ENCODE measurements at places on chromosomes 6 and 20.
A peak's percentile ranks its signal among the peaks of the same experiment; 100 is the strongest.

DNA sequence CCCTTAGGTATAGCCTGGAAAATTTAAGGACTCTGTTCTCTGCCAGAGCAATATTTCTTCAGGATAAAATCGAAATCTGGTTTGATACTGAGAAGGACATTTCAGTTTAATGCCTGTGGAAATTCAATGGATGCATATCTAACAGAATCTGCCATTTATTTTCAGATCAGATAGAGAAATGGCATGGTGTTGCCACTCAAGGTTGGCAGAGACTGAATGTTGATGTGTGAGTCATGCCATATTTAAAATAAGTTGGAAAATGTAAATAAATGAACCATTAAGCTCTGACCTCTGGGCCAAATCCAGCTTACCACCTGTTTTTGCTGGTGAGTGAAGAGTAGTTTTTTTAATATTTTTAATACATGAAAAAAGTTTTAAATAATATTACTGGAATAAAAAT lies 594.6 kb downstream of the DOK5 start:
- DNase-seq, result no peak

DNA sequence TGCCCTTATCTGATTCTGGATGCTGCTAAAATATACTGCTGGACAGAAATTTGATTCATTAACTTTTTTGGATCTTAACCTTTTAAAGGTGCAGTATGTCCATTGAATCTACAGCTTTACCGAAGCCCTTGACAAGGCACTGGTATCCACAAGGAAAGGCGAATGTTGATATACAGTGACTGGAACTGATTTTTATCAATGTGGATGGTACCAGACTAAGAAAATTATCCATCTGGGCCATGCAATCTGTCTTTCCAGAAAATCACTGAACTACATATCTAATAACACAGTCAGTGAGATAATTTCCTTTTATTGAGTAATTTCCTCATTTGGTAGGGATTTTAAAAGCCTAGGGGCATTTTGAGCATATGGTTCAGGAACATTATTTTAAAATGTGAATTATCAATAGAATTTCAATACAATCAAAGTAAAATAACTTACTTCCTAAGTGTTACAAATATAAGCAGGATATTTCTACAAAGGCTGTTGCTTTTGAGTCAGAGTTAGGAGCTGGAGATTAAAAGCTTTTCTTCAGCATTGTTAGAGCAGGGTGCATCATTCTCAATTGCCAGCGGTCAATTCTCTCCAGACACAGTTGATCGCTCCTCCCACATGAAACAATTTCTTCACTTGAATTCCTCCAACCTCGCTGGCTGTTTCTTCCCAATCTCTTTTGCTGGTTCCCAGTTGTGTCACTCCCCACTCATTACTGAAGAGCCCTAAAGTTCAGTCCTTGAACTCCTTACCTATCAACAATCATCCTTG lies 585.3 kb upstream of the FLRT3 start:
- DNase-seq, result no peak

DNA sequence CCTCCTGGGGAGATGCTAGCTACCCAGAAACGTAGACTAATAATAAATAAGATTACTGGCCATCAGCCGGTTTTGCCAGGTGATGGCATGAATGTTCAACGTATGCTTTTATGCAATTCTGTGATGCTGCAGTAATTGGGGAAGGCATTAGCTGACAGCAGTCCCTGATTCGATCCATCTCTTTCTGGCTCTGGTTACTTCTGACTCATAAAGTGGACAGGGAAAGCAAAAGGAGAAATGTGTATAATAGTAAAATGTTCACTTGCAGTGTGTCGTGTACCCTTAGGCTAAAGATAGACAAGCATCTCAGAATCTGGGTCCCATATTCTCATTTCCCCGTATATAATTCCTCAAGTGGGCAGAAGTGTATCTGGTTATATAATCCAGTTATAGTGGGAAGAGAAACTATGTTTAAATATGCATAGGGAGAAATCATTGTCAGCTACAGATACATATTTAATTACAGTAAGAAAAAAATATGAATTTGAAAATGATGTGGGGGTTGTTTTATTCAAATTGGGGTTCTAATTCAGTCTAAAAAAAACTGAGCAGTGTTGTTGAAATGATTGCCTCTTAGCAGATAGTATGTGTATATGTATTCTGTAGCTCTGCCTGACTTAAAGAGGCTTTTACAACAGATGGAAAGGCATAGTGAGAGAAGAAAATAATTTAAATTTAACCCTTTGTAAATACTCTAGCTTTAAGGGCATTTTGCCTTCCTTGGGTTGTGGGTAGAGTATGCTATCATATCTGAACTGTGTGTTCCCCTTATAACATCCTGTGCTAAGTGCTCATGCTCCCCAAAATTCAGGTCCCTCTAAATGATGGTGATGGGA lies 40.6 kb downstream of the DOK5 start:
- no peak for DNase-seq

DNA sequence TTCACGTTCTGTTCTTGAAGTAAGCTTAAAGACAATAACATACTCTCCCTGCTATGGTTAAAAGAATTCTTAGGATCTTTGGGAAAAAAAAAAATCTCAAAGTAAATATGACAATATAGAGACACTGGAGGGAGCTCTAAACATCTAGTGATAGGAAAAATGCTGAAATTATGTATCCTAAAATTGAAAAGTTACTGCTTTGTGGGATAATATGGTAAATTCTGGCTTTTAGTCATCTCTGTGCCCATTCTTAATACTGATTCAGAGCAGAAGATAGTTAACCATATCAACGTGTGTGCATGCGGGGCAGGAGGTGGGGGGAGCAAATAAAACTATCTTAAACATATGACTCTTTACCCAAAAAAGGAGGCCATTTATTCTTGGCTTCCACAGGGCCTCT lies 165.4 kb downstream of the GMPR start:
- no peak for DNase-seq

- DNase-seq, result no peak
Measured at GRCh38 chr6:24378473-24379097, 20.7 kb upstream of the DCDC2 start.

DNA sequence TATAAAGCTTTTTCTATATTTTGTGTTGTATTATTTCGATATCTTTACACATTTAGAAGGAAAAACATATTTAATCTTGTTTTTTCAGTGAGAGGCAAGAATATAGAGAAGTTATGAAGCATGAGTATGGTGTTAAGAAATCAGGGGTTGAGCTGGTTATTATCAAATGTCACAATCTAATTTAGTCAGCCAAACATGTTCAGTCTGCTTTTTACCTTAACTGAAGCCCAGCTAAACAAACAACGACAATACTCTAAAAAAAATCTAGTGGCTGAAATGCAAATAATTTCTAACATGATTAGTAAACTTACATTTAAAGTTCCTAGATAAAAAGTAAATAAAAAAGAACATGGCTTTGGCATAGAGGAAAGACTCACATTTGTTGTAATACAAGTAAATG lies 433.8 kb upstream of the NRSN1 start:
- DNase-seq, result no peak

- no peak for DNase-seq
Measured at GRCh38 chr20:9352739-9353138, 161.7 kb upstream of the LAMP5 start.

GRCh38 chr6:158803733-158804143 lies 15.4 kb downstream of the EZR start:
- no peak for DNase-seq

GRCh38 chr6:38195113-38195635 lies 375.6 kb downstream of the ZFAND3 start:
- DNase-seq, result no peak

GRCh38 chr6:84271061-84271716 lies 43.7 kb upstream of the CEP162 start:
- no peak for DNase-seq

DNA sequence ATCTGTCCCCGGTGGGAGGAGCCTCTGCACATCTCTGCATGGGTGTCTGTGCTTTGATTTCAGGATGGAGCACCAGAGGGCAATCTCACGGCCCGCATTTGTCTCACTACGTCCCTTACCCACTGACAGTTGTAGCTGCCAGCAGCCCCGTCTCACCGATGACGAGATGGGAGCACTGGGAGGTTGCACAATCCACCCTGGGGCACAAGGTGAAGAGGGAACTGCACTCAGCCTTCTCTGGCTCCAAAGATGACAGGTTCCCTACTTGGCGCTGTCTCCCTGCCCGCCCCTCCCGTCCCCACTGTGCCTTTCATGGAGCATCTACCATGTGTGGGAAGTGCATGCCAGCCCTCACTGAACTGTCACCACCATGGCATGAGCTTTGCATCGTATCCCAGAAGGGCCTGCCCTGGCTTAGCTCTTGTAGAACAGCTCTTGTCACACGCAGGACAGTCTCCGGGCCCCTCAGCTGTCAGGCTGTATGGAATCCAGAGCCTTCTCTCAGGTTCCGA lies 99.9 kb upstream of the PMEPA1 start:
- no peak for DNase-seq

- DNase-seq, result no peak
Measured at GRCh38 chr6:159833556-159833955, 33.5 kb downstream of the PNLDC1 start.

- no peak for DNase-seq
Measured at GRCh38 chr6:37319156-37319555, 34.6 kb upstream of the RNF8 start.

GRCh38 chr6:88662653-88663174 lies 300.7 kb downstream of the RNGTT start:
- no peak for DNase-seq

DNA sequence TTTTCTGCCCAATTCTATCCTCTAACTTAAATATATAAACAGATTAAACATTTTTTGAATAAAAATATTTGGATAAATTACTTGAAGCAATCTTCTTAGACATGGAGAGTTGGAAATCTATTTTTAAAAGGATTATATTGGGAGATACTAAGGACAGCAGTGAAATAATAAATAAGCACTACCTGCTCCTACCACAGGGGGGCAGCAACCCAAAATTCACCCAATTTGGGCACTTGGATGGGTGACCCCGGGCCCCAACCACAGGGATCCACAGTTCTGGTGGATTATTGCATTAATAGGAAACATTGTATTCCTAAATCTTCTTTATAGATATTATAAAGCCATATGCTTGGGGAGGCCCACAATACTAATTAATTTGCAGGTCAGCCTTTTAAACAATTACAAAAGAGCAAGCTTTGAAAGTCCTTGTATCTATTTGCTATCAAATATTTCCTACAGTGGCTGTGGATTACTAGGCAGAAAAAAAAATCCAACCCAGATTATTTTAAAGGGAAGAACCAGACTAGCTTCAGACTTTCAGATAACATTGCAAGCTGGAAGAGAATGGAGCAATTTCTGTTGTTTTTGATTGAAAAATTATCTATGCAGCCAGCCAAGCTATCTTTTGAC lies 66.4 kb upstream of the PDE10A start:
- no peak for DNase-seq

DNA sequence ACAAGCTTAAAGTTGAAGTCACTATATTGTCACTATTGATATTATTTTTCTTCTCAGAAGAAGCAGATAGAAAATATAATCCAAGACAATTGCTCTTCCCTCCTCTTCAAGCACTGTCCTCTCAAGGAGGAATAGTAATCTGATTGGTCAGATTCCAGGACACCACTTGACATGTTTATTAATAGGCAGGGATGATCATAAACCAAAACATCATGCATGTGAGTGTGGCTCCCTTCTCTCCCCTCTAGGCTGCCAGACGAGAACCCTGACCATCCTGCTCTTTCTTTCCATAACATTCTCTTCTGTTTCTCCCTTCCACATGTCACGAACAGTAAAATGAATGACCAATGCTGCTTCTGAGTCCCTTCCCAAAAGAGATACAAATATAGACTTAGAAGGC lies 7.5 kb downstream of the ATG5 start:
- DNase-seq, result no peak

DNA sequence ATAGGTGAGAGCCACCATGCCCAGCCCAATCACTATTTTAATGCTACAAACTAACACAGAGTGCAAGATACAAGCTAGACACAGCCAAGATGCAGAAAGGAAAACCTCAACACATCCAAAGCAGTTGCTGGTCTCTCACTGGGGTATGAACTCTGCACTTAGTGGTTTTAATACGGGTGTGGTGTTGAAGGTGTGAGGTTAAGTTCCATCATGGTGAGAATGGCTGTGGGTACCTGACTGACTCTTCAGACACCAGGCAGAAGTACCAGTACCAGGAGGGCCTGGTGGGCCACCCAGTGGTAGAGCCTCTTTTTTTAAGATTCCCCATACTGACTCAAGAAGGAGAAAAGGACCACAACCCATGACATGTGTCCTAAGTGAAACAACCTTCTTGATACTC lies 13.0 kb downstream of the GNAS-AS1 start:
- no peak for DNase-seq

GRCh38 chr20:4108495-4109306 lies 93.3 kb upstream of the RNF24 start:
- DNase-seq, result peak; percentile 81

GRCh38 chr6:137261361-137261760 lies 42.2 kb upstream of the IFNGR1 start:
- no peak for DNase-seq

DNA sequence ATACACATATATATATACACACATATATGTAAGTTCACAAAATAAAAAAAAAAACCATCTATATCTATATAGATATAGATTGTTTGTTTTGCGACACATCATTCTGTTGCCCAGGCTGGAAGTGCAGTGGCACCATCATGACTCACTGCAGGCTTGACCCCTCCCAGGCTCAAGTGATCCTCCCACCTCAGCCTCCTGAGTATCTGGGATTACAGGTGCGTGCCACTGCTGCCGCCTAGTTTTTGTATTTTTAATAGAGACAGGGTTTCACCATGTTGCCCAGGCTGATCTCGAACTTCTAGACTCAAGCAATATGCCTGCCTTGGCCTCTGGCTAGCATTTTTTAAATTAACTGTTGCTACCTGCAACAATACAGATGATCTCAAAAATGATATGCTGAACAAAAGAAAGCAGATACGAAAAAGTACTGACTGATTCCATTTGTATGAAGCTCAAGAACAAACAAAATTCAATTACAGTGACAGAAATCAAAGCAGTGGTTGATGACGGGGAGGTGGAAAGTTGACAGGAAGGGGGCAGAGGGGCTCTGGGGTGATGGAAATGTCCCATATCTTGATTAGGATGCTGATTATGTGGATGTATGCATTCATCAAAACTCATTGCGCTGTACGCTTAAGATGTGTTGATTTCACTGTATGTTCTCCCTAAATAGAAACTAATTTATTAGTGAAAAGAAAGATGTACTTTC lies 49.6 kb downstream of the ATXN1 start:
- DNase-seq, result no peak

DNA sequence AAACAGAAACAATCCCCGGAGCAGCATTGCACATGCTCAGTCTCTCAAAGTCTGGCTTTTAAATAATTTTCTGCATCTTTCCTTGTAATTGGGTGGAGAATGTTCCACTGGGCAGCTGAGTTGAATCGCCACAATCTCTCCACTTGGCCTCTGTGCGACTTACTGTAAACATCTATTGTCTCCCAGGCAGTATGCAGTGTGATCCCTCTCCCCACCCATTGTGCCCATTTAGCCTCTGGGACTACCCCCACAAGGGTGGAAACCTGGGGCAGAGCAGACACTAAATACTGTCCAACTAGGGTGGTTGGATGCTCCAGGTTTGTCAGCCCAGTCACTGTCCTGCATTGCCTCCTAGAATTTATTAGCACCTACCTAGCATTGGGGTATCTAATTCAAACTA lies 96.2 kb downstream of the JARID2 start:
- no peak for DNase-seq

GRCh38 chr20:4091490-4092479 lies 76.4 kb upstream of the RNF24 start:
- no peak for DNase-seq

Measured in SK-N-MC (cell line).